Activated naive CD4-positive, alpha-beta T cell (primary cell): ENCODE measurements at places on chromosomes 1 and 21.

DNA sequence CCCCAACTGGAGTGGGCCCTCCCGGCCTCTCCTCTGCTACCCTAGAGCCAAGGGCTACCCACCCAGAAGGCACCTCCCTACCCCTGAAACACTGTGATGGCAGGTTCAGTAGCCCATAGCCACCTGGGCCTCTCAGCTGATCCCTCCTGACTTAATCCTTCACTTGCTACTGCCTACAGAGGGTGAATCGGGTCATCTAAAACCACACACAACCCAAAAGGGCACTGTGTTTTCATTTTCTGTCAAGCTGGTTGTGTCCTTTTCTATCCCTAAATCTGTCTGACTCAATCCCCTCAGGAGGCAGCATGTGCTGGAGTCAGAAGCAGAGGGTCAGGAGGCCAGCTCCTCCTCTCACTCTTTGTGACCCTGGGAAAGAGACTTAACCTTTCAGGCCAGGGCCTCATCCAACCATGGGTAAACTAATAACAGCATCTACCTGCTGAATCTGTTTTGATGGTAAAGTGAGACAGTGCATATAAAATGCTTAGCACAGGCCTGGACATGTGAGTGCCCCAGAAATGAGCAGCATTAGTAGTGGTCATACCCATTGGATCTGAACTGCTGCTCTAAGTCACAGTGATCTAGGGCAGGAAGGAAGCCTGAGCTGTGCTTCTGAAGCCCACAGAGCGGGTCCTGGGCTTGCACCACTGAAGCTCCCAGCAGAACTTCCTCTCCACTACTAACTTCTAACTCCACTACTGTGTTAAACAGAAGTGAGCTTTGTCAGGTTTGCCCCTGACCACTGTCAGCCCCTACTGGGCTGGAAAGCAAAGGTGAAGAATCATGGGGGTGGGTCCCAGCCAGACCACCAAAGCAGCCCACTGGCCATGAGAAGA lies 11.0 kb downstream of the PMVK start:
- no peak for DNase-seq

DNA sequence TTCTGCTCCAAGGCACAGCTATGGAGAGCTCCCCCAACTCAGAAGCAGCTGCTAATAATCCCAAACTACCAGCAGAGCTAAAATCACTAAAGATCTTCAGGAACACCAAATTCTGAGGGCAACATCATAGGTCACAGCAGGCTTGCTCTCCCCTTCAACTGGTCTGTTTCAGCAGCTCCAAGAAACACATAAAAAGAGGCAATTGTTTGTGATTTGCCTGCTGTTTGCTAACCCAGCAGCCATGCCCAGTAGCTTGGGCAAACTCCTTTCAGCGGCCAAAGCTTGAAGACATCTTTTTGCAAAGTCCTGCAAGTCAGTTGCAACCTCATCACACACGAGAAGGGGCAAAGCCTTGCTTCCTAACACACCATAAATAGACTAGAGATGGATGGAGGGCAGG lies 8.9 kb downstream of the ERI3 start:
- no peak for DNase-seq

- DNase-seq = no peak
These were observed 13.4 kb downstream of the EYA3 start for GRCh38 chr1:28074892-28075511.

GRCh38 chr1:3630914-3631313 lies 6.1 kb downstream of the TPRG1L start:
- DNase-seq = no peak

- DNase-seq = no peak
These were observed 12.1 kb upstream of the SLC45A3 start for GRCh38 chr1:205692423-205692822.

- DNase-seq = no peak
These were observed 18.2 kb upstream of the KCNK2 start for GRCh38 chr1:215064327-215064726.

- DNase-seq = no peak
These were observed 18.6 kb downstream of the SPOCD1 start for GRCh38 chr1:31797216-31797615.

DNA sequence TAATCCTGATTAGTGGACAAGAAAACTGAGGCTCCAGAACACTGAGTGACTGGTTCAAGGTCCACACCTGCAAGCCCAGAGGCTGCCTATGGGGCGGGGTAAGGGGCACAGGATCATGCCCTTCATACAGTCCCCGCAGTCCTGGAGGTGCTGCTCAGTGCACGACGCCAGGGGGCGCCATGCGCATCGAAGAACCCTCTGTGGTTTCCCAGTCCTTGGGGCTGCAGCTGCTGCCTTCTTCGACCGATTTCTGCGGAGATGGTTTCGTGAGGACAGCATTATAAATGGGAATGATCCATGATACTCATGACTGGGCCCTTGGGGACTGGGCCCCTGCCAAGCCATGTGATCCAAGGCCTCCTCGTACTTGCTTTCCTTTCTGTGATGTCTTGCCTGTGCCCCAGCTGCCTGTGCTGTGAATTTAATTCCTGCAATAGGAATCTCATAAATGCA lies 37.1 kb upstream of the ARHGEF10L start:
- DNase-seq = no peak

DNA sequence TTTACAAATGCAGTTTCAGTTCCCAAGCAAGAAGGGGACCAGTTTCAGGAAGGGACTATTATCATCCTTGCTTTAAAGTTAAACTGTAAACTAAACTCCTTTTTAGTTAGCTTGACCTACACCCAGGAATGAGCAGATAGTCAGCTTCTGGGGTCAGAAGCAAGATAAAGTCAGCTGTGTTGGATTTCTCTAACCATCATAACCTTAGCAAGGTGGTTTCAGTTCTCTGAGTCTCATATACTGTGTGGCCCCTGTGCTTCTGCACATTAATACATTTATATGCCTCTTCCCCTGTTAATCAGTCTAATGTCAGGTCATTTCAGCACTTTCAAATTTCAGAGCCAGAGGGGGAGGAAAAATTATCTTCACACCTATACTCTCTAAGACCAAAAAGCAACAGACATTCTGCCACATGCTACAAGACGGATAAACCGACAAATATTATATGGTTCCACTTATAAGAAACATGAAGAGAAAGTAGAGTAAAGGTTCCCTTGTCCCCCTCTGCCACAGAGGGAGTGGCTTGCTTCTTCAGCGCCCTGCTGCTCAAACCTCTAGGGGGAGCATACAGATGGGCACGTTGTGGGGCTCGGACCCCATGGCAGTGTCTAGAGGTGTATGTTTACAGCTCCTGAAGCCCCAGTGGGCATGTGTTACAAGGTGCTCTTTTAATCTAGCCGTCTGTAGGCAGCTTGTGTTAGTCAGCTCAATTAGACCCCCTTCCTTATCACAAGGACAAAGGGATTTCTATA lies 89.1 kb downstream of the SMYD3 start:
- DNase-seq = no peak

- no peak for DNase-seq
These were observed 4.2 kb downstream of the UBR4 start for GRCh38 chr1:19205845-19206244.

DNA sequence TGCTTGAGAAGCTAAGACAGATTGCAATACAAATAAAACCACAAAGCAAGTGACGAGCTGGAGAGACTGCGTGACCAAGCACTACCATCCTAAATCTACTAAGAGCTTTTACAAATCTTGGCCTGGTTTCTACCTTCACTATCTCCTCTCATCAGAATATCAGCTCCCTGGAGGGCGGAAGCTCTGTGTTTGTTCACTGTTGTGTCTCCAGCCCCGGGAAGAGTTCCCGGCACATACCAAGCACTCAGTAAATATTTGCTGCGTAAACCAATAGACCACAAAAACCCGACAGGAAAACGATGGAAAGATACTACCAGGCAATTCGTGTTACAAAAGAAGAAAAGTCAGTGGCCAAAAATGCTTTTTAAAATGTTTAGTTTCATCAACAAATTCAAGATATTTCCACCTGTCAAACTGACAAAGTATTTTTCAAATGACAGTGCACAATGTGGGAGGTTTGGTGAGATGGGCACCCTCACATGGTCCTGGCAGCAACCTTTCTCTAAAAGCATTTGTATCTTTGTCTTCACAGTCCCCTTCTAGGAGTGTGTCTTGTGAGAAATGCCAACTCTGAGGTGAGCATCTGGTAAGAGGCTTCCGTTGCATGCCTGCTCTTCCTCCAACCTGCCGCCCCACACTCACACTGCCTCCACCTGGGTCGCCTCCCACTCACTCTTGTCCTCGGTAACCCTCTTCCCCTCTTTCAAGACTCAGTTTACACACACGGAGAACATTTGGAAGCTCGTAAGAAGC lies 34.7 kb downstream of the SLC1A7 start:
- no peak for DNase-seq

GRCh38 chr1:12290828-12291227 lies 61.0 kb downstream of the VPS13D start:
- DNase-seq = no peak

- no peak for DNase-seq
These were observed 96.0 kb downstream of the FOXD2 start for GRCh38 chr1:47533793-47534328.

DNA sequence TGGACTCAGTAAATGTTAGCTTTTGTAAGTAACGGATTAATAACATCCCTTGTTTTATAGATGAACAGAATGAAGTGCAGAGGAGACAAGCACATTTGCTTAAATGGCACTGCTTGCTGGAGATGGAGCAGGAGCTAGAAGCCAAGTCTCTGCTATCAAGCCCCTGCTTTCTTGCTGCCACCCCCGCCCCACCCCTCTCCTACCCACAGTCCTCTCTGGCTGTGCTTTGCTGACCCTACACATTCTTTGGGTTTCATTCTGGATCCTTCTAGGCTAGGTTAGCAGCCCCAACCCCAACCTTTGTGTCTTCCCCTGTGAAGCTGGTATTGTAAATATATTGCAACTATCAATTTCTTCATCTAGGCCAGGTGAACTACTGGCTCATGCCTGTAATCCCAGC lies 77.5 kb upstream of the CAPZB start:
- DNase-seq = no peak

GRCh38 chr1:58401991-58402390 lies 144.5 kb downstream of the OMA1 start:
- no peak for DNase-seq

- no peak for DNase-seq
These were observed 472.3 kb upstream of the B3GALT2 start for GRCh38 chr1:193658691-193659090.

- DNase-seq = no peak
These were observed 59.3 kb upstream of the GJB5 start for GRCh38 chr1:34695580-34695979.

- DNase-seq = no peak
These were observed 27.4 kb downstream of the RSPH1 start for GRCh38 chr21:42468491-42469131.

- peak; percentile 61 for DNase-seq
These were observed 810 bp downstream of the SLC19A1 start for GRCh38 chr21:45541221-45542039.

DNA sequence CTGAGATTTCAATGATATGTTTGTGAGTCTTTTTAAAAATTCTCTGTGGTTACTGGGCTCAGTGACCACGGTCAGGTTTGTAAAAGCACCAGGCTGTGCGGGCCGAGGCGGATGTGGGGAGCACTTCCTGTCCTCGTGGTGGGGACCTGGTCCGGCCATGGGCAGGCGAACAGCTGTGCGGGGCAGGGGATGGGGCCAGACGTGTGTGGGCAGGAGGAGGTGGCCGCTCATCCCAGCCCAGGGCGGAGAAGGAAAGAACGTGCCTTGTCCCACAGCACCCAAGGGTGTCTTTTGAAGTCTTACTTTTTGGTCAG lies 5.2 kb upstream of the OXCT2 start:
- DNase-seq = no peak

DNA sequence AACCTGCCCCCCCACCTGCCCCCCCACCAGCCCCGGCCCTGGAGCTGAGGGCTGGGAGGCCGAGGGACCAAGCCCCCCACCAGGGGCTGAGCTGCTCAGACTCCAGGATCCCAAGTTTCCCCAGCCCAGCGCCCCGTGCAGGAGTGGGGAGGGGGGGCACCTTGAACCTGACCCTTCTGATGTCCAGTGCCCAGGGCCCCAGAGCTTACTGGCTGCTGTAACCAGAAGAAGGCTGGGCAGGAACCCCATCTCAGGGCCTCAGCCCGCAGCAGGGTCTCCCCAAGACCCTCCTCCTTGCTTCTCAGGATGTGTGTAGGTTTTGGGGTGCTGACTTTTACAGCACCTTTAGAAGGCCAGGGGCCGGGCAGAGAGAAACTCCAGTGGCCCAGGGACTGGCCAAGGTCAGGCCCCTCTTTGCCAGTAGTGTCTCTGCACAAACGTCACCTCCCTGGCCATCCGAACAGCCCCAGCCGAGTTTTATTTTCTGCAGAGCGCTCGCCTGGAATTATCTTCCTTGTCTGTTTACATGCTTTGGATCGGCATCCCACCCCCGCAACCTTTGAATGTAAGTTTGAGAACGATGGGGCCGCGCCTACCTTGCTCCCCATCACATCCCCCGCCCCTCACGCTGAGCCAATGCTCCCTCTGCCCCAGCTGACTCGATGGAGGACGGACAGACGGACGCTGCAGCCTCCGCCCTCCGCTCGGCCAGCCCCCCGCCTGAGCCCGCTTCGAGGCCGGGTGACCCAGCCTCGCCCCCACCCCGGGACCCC lies 70.1 kb upstream of the CASZ1 start:
- DNase-seq = no peak

GRCh38 chr1:178397678-178398077 lies 99.1 kb downstream of the CLEC20A start:
- DNase-seq = no peak

- DNase-seq = no peak
These were observed 109.5 kb upstream of the JUN start for GRCh38 chr1:58893257-58893869.

- DNase-seq = no peak
These were observed 13.9 kb upstream of the EDN2 start for GRCh38 chr1:41498391-41498790.

DNA sequence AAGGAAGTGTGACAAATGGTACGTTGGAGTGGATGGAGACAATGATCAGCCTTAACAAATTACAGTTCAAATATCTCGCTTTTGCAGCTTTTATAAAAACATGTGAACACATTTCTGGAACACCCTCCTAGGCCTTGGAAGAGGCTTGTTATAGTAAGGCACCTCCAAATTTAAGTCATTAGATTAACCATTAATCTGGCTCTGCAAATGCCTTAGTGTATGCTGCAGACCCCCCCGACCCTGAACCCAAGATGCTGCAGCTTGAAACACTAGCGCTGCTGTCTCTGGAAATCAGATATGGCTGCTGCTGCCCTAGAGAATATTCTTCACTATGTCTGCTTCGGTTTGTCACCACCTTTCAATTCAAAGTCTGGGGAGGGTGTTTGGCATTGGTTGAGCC lies 196.4 kb downstream of the MIS18A start:
- DNase-seq = no peak

DNA sequence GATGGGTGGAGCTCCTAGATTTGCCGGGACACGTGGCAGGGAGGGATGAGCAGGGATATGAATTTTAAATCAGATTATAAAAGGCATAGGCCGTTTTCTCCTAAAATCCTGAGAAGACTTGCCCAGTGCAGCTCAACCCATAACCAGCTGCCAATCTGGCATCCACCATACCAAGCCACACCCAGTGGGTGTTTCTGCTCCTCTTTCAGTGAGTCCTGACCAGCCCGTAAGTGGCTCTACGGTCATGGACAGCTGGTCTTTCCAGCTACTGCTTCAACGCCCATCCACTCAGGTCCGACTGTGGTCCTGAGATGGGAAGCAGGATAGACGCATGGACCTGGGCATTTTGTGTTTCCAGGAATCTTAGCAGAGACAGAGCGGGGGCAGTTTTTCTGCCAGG lies 107.2 kb downstream of the LAMC2 start:
- DNase-seq = no peak

GRCh38 chr1:70041317-70042045 lies 163.9 kb downstream of the LRRC40 start:
- no peak for DNase-seq
